Right cardiac atrium (tissue), 5 donors: ENCODE measurements at places on chromosomes 5 and 9.

DNA sequence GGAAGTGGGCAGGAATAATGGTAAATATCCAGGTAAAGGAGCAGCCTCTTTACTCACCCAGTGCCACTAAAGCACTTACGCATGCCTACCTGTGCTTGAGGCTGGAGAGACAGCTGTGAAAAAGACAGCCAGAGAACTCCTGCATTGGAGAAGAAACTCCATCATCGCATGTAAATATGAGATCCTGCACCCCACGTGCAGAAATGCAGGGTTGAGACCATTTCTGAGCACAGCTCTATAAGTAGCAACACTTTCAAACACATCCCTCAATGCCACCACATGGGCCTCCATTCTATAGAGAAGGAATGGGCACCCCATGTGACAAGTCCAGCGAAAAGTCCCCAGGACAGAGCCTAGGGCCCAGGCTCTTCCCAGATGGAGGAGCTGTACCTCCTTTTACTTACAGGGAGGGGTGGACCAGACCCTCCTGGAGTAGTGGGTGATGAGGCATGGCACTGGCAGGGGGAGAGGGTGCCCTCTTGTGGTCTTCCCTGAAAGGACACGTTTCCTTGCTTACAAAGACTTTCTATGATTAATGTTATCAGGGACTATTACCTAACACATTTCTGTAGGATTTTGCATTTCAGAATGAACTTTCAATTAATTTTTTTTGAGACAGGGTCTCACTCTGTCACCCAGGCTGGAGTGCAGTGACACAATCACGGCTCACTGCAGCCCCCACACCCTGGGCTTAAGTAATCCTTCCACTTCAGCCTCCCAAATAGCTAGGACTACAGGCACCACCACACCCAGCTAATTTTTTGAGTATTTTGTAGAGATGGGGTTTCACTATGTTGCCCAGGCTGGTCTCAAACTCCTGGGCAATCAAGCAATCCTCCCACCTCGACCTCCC lies 55.3 kb upstream of the IL17B start:
- DNase-seq, result peak; percentile 86

DNA sequence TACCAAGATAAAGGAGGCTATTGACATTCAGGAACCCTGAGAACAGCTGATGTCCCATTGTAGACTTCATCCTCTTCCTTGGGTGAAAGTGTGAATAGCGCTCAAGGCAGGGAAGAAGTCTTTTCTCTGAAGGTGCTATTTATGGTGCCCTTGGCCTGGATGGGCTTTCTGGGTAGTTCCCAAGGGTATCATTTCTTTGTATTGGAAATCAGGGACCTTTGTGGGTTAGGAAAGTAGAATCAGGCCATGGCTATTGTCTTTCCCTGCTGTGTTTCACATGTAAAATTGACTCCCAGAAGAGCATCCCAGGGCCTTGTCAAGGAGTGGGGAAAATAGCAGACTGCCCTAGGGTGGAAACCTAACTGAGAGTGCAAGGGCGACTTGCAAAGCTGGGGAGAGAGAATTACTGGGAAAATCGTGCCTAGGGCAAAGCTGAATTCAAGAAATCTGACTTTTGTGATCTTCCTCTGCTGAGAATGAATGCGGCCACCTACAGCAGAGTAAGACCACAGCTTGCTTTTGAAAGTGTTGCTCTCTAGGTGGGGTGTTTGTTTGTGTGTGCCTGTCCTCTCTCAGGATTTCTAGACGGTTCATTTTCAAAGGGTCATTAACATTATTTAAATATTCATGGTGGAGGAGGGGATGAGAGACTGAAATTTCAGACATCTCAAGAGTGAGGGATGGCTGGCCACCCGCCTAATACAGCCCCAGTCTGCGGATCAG lies 160.6 kb downstream of the C9orf152 start:
- no peak for DNase-seq

DNA sequence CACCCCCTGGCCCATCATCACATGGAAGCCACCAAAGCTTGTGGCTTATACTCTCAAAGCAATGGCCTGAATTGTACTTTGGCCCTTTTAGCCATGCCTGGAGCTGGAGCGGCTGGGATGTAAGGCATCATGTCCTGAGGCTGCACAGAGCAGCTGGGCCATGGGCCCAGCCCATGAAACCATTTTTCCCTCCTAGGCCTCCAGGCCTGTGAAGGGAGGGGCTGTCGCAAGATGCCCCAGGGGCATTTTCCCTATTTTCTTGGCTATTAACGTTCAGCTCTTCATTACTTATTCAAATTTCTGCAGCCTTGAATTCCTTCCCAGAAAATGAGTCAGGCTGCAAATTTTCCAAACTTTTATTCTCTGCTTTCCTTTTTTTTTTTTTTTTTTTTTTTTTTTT lies 27.7 kb downstream of the FST start:
- no peak for DNase-seq

- no peak for DNase-seq
These were observed 90.4 kb downstream of the RIC1 start for GRCh38 chr9:5719100-5719926.

GRCh38 chr9:68702493-68702892 lies 2.5 kb upstream of the PIP5K1B start:
- DNase-seq, result no peak

DNA sequence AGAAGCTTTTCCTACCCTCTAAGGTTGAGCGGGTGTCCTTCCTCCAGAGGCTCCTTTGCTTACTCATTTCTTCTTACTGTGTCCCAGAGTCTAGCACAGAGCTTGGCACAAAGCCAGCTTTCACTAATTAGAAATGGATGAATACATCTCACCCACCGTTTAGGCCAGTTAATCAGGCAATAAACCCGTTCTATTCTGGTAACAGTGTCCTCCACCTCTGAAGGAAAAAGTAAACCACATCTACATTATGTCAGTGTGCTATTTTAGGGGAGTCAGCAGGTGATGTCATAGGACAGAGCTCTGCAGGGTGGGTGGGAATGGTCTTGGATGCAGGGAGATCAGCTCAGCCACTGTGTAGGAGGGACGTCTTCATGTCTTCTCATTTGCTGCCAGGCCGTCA lies 109.2 kb downstream of the OSTF1 start:
- DNase-seq, result no peak

DNA sequence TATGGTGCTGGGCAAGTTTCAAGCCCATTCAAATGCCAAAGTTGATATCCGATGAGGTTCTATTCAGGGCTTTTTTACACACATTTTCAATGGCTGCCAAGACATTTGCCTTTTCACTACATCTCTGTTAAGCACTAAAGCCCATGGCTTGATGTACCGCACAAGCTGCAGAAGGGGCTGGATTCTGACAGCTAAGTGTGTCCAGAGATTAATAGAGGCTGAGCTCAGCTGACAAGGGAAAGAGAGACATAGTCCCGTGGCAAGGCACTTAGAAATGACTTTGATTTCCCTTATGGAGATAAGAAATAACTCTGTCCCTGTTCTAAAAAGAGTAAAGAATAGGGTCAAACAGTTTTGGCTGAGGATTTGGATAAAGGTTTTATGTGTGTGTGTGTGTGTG lies 198.6 kb downstream of the DMRT2 start:
- DNase-seq, result no peak

- DNase-seq, result no peak
These were observed 77.8 kb upstream of the PRRC1 start for GRCh38 chr5:127439644-127440043.

GRCh38 chr5:151315998-151316597 lies 12.5 kb upstream of the SLC36A3 start:
- peak; percentile 88 for DNase-seq

DNA sequence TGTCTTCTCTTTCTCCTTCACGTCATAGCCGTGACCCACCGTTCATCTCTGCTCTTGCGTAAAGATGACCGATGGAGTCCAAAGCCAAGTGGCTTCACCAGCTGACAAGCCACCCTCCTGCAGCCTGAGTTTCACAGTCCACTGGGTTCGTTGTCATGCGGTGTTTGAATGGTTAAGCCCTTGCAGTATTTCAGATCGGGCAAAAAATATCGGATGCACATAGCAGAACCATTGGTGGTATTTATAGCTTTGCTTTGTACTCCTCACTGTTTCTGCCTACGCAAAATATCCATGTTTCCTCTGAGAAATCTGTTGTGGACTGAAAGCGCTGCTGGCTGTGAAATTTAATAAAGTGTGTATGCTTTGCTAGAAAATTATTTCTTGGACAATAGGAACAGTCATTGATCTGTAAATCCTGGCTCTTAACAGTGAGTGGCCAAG lies 34.5 kb upstream of the NCS1 start:
- no peak for DNase-seq

GRCh38 chr5:135008981-135009735 lies 24.9 kb downstream of the PITX1 start:
- DNase-seq, result no peak

DNA sequence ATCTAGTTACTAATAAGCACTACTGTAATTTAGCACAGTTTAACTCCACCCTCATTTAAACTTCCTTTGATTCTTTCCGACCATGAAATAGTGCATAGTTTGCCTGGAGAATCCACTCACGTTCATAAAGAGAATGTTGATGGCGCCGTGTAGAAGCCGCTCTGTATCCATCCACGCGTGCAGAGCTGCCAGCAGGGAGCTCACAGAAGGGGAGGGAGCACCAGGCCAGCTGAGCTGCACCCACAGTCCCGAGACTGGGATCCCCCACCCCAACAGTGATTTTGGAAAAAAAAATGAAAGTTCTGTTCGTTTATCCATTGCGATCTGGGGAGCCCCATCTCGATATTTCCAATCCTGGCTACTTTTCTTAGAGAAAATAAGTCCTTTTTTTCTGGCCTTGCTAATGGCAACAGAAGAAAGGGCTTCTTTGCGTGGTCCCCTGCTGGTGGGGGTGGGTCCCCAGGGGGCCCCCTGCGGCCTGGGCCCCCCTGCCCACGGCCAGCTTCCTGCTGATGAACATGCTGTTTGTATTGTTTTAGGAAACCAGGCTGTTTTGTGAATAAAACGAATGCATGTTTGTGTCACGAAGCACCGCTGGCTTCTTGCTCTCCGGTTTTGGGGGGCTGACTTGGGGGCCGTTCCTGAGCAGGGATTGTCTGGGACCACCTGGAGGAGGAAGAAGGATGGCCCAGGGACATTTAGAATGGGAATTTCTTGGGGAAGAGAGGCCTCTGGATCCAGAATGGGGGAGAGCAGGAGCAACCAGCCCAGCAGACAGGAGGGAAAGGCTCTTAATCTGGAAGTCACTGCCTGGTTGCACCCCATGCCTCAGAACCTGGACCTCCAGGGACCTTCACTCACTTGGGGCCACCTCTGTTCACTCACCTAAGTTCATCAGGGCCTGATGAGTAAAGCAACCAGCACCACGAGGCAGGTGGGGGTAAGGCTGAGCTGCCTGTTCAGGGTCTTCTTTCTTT lies 35.4 kb downstream of the CXXC5 start:
- DNase-seq, result no peak

DNA sequence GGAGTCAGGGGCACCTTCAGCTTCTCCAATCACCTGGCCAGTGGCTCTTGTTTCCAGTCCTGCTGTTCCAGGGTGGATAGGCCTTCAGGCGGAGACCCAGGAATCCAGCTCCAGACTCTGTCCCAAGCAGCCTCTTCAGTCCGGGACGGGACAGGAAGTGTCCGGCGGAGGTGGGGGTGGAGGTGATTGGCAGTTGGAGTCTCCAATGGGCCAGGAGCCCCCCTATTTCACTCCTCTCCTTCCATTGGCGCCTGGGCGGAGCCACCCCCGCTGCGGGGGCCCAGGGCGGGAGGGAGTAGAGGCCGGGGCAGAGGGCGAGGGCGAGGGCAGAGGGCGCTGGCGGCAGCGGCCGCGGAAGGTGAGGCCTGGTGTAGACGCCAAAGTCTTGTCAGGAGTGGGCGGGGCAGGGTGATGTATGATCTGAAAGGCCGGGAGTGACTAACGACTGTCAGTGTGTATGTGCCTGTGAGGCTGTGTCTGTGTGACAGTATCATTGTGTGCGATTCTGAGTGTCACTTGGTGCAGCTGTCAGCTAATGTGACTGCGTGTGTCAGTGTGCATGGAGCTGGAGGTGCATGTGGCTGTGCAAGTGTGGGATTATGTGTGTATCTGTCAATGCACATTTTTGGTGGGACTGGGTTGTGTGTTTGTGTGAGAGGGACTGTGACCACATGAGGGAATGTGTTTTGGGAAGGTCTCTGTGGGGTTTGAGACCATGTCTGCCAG lies at the start of gene IL11RA:
Gene IL11RA (plus strand): TSS at position 310 of the 726 bp plus-strand sequence. CDS start 3,033 bp downstream, outside the sequence.
- peak; percentile 95 for DNase-seq

DNA sequence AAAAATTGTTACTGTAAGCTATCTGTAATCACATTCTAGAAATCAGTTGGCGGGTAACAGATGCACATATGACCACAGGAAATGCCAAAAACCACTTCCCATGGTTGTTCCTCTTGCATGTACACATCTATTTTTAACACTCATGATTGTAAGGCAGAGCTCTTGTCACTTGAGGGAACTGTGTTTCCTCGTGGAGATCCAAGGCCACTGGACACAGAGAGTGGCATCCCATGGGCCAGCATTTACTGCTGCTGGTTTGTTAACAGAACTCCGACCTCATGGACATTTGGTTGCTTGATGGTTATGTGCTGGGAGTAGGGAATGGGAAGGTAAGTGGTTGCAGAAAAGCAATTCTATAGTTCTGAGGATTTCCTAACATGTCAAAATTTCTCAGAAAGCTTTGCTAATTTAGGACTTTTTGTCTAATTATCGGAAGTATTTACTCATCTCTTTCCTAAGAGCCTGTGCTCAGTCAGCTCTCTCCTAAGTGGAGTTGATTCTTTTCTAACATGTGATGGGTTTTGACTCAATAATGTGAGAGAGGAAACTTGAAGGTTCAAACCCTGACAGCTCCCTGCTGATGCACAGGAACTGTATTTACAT lies 202.0 kb upstream of the NR3C1 start:
- DNase-seq, result no peak

DNA sequence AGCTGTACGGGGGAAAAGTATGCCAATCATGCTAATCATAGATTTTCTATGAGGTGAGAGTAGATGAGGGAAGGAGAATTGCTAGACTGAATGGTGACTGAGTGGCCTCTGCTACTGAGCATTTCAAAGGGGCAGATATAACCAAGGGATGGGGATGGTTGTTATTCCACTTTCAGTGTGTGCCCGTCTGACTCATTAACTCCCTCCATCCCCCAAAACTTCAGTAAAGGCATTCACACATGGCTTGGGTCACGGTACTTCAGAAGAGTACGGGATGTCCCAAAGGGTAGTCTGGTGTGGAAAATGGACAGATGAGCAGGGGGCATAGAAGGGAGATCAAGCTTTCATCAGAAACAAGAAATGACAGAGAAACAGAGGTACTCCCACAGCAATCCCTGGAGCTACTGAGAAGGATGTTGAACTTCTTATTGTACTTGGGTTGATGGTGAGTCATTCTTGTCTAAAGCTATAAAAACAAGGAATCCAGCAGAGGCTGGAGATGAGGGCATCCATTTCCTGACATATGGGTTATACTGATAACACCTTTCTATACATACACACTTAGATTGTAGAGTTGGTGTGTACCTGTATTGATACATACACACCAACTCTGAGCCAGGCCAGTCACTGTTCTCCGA lies 8.9 kb upstream of the TLE4 start:
- DNase-seq, result no peak
